ENCODE measurements at places on chromosomes 2 and 18. TPM values are rescaled to one million over a fixed set of nuclear protein-coding genes. Genes with fewer than 3 reads are reported as not detected.

GKN2 gene
- polyA plus RNA-seq = not detected

DNA sequence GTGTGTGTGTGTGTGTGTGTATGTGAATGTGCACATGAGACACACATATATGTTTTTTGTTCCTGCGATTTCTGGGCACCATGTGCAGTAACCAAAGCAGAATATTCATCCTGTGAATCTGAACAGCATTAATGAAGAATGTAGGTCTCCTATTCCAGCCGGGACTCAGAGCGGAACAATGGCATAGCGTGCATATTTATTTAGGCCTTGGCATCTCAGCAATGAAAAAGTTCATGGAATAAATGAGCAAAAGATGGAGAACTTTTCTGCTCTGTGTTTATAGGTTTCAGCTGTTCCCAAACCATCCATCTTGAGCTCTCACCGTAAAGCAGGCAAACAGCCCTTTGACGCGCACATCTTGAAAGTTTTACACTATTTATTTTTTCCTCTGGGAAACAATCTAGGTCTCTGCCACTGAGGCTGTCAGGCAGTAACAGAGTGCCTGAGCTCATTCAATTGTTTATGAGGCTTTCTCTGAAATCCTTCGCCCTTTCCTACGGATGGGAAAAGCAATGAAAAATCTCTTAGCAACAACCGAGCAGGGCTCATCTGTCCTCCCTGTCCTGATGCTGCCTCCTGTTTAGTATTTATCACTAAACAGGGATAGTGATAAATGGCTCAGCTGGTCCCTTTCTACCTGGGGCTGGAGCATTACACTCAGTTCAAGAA lies 146.2 kb upstream of the MSH6 start:
- no peak for DNase-seq

DNA sequence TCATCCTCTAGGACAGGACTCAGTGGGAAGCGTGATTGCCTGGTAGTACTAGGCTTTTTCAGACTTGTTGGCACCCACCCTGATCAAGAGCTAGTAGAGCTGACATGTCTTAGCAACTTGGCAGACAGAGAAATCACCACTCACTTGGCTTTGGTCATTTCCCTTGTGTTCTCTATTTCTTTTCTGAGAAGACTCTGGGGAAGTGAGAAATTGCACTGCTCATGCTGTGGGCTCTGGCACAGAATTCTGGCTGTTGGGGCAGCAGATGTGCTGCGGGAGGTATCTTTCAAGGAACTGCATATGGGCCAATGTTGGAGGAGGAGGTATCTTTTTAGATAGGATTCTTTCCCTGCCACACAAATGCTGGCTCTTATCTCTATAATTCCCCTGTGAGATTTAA lies 529.1 kb upstream of the MEX3C start:
- no peak for DNase-seq

- DNase-seq = no peak
Measured at GRCh38 chr2:37472959-37473358, 128.5 kb downstream of the QPCT start.

DNA sequence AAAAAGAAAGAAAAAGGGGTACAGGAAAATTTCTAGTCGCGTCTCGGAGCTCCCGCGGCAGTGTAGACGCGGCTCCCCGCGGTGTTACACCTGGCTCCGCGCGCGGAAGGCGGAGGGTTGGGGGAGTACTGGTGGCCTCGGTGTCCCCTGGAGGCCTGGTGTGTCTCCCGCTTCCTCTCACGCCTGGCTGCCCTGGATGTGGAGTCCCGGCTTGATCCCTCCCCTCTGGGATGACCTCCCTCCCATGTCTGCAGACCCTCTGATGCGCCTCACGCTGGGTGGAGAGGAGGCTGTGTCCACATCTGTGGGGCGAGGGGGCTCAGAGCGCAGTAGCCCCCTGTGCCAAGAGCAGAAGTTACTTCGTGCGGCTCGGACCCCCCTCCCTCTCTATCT lies 1.2 kb downstream of the KIF5C start:
- no peak for DNase-seq

DNA sequence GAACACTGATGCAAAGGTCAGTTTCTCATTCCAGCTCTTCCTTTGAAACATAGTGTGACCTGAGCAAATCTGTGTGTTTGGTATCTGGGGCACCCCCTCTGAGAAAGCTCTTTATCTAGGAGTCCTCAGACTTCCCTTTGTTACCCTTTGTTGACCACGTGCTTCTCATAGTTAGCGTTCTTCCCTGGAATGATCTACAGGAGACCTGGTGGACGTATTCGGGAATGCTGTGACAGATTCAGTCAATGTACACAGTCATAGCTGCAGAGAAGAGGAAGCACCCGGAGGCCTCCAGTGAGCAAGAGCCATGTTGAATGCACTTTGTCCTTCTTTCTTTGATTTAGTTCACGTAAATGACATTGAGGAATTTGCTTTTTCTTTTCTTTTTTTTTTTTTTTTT lies 10.7 kb upstream of the CHMP1B start:
- no peak for DNase-seq

DNA sequence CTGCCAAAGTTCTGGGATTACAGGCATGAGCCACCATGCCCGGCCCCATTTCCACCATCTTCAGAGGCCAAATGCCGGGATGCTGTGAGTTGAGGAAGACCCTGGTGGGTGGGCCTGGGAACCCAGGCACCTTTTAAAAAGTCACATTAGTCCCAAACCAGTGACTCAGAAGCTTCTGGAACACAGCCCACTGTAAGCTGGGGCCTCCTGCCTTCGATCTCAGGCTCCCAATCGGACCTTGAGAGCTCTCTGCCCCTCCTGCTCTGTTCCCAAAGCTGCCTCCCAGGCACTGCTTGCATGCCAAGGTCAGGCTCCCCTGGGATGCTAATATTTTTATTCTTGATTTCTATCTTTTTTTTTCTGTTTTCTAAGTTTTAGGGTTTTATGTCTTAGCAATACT lies 4.2 kb downstream of the ADCY3 start:
- DNase-seq = no peak
